Nucleus accumbens (tissue), 56 donors: ENCODE measurements at places on chromosomes 3 and 15.

DNA sequence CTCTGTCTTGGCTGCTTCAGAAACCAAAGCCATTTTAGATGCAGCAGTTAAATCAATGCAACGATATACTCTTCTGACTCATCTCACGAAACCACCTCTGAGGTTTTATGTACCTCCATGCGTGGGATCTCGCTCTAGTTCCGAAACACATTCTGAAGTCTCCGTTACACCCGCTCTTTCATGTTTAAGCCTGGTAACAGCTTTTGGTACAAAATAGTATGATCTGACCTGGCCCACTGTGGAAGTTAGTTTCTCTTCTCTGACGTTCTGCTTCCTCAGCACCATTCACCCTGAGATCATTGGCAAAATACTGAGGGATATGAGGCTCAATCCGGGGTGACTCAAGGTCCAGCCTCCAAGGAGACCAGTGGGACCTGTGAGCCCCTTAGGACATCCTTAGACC, 121.9 kb downstream of the TMEM266 start:
- no peak for DNase-seq

GRCh38 chr3:59578129-59578528, 528.3 kb upstream of the CFAP20DC start:
- no peak for DNase-seq

DNA sequence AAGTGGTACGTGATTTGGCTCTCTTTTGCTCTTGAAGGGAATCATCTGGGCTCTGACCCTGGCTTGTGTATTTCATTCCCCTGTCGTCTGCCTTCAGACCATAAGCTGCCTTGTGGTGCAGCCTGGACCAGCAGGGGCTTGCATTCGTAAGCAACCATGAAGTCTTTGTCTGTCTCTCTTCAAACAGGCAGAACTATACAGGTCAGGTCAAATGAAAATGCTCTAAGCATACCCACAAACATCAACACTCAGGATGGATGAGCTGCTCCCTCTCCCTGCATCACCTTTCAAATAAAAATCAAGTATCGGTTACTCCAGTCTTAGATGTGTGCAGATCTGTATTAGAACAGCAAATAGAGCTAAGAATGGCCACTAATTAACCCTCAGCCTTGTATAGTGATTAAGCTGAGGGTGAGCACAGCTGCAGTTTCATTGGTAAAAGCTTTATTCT, 268.6 kb upstream of the UBE2E1 start:
- DNase-seq, result no peak

DNA sequence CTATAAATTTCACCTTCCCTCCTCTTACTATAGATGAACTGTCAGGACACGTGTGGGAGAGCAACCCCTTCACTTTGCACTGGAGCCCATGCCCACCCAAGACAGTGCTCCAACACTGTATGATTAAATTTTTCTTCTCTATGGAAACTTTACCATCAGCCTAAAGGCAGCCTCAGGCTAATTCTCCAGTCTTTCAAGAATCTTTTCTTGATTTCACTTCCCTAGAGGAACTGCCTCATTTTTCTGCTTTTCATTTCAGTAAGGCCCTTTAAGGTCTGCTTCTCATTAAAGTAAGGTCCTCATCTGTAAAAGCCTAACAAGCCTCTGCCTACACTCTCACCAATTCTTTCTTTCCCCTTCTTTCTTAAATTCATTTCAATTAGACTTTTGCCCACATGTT, 137.3 kb downstream of the KCNMB2 start:
- DNase-seq, result no peak

- peak; percentile 11 for DNase-seq
Measured at GRCh38 chr3:141262308-141262705, 30.7 kb downstream of the PXYLP1 start.

- no peak for DNase-seq
Measured at GRCh38 chr3:187000711-187001151, 70.4 kb downstream of the ST6GAL1 start.

- no peak for DNase-seq
Measured at GRCh38 chr3:42143440-42143839, 52.3 kb downstream of the TRAK1 start.

DNA sequence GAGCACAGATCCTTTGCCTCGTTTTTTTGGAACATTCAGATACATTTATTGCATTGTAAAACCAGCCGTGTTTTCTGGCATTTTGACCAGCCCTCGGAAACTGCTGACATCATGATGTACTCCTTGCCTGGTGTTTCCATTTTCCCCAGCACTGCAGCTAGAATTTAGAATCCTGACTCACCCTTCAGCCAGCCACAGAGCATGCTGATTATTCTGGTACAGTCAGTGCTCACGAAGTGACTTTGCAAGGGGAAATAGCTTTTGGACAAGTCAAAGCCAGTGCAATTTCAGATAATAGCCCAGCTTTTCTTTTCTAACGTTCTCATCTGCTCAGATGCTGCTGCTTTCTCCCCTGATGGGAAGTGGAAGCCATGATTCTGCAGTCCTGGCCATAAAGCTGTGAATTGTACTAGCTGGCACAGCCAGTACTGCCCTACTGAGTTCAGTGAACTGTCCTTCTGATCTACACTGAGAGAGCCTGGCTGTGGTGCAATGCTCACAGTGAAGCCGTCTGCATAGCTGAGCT, 12.1 kb upstream of the CNBP start:
- DNase-seq, result peak; percentile 57
